Epithelial cell of umbilical artery (primary cell): ENCODE measurements at places on chromosomes 2 and 18. TPM values are rescaled to one million over a fixed set of nuclear protein-coding genes. Genes with fewer than 3 reads are reported as not detected.

FOXI3 gene
- not detected in 2 replicates for total RNA-seq

VWC2L gene
- total RNA-seq = not detected in 2 replicates

TWIST2 gene
- total RNA-seq = 0.65 and 0.91 TPM in 2 replicates

NYAP2 gene
- not detected in 2 replicates for total RNA-seq
